Body of pancreas (tissue), 4 donors: ENCODE measurements at places on chromosomes 4 and X. TPM values are rescaled to one million over a fixed set of nuclear protein-coding genes. Genes with fewer than 3 reads are reported as not detected.

The NXF2B gene
- total RNA-seq: not detected

The TIMP1 gene
- total RNA-seq: 28.0 TPM

The EDA gene
- 4.7 TPM for total RNA-seq

The ZGRF1 gene
- total RNA-seq: 3.4 TPM

The LPAR4 gene
- not detected for total RNA-seq

The ARHGEF9 gene
- total RNA-seq: 64.6 TPM

The DUX4 gene
- not detected for total RNA-seq

The OTUD6A gene
- total RNA-seq: not detected

The USP17L5 gene
- not detected for total RNA-seq

The PASD1 gene
- not detected for total RNA-seq

The STATH gene
- not detected for total RNA-seq

The GPR34 gene
- 4.9 TPM for total RNA-seq

The DGAT2L6 gene
- total RNA-seq: not detected

The SERPINA7 gene
- not detected for total RNA-seq

The DDX60 gene
- 4.0 TPM for total RNA-seq

The NLGN4X gene
- total RNA-seq: 1.0 TPM

The ACSL1 gene
- total RNA-seq: 193 TPM

The KCND1 gene
- total RNA-seq: 0.52 TPM

The FAM9B gene
- total RNA-seq: not detected

The SSX7 gene
- not detected for total RNA-seq

The TRIM75 gene
- not detected for total RNA-seq

The TDO2 gene
- total RNA-seq: 0.26 TPM

The TMEM271 gene
- total RNA-seq: not detected

The TMPRSS11B gene
- total RNA-seq: not detected

The TRPC5OS gene
- 0.26 TPM for total RNA-seq

The FMR1NB gene
- total RNA-seq: not detected

The HPGD gene
- 0.33 TPM for total RNA-seq

The FAM47A gene
- not detected for total RNA-seq

The POLN gene
- 5.9 TPM for total RNA-seq

The SGMS2 gene
- total RNA-seq: 36.9 TPM

The RHOXF2 gene
- total RNA-seq: not detected

The TCEAL7 gene
- 2.3 TPM for total RNA-seq

The XAGE1B gene
- total RNA-seq: not detected

The TMEM144 gene
- 13.0 TPM for total RNA-seq

The CSAG3 gene
- not detected for total RNA-seq

The VCX3B gene
- not detected for total RNA-seq

The XG gene
- total RNA-seq: 0.26 TPM

The ZNF711 gene
- 4.7 TPM for total RNA-seq

The TRPC3 gene
- 0.26 TPM for total RNA-seq

The SLC9B1 gene
- not detected for total RNA-seq

The SLC6A14 gene
- under 0.01 TPM for total RNA-seq

The MAGEA2 gene
- total RNA-seq: not detected

The SLC4A4 gene
- 402 TPM for total RNA-seq

The FAM9C gene
- total RNA-seq: not detected

The HTT gene
- 40.5 TPM for total RNA-seq

The FAM200B gene
- 15.6 TPM for total RNA-seq

The TECRL gene
- total RNA-seq: not detected

The ARHGAP36 gene
- total RNA-seq: not detected

The STOX2 gene
- total RNA-seq: 15.8 TPM

The MPC1L gene
- not detected for total RNA-seq

The PCYT1B gene
- total RNA-seq: 1.3 TPM

The SLC49A3 gene
- total RNA-seq: 8.0 TPM

The FGF13 gene
- total RNA-seq: 1.0 TPM

The GATA1 gene
- not detected for total RNA-seq

The SSX2 gene
- total RNA-seq: not detected

The TLR7 gene
- total RNA-seq: not detected

The TXK gene
- 0.66 TPM for total RNA-seq

The GAGE13 gene
- not detected for total RNA-seq
